ENCODE measurements at places on chromosomes 4 and X.

GRCh38 chrX:12894074-12895030 is 12.1 kb upstream of the TLR8 start:
- peak; percentile 15 for DNase-seq

DNA sequence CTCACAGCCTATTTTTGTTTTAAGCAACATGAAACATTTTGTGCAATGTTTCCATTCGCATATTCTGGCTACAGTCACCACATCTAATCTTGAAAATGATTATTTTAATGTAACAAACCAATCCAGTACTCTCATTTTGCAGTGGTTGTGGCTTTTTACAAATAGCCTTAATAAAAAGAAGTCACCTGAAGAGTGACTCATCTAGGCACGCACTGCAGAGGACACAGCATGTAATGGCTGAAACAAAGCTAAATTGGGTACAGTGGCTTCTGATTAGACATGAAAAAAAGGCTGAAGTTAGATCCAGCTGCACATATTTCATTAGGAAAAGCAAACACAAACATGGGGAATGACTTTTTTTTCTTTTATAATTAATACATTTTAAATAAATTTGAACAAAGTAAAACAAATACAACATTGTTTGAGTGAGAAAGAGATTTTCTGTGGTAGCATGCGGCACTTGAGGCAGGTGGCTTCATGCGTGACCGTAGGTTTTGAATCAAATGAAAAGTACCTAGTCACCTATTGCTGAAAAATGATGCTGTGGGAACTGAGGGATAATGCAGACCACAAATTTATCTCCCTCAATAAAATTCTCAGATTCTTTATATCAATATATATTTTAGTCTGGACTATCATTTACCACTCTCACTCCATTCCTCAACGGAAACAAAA is 240.8 kb upstream of the DDX53 start:
- DNase-seq: no peak

DNA sequence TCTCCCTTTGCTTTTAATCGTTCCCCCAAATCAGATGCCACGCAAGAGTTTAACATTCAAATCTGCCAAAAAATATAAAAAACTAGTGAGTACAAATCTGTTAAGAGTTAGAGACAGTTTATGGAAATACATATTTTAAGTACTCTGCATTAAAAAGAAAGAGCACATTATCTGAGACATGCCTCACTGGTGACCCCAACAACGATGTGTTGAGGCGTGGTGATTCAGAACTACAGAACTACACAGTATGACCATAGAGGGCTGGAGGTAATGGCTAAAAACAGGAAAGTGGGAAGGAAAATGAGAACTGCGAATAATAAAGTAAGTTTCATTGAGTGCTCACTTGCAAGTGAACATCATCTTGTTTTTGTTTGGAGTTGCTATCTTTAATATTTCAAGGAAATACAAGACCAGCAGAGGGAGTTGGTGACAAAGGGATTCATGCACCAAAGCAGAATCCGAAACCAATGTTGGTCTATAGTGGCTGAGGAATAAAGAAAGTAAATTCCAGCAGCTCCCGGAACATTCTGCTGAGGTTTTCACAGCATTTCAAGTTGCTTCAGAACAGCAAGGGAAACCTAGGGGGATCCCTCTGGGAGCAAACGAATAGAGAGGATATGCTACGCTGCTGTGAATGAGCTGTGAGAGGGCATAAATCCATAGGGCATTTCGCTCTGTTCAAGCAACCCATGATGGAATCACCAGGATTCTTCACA is 92.2 kb downstream of the DCHS2 start:
- DNase-seq: peak; percentile 47

DNA sequence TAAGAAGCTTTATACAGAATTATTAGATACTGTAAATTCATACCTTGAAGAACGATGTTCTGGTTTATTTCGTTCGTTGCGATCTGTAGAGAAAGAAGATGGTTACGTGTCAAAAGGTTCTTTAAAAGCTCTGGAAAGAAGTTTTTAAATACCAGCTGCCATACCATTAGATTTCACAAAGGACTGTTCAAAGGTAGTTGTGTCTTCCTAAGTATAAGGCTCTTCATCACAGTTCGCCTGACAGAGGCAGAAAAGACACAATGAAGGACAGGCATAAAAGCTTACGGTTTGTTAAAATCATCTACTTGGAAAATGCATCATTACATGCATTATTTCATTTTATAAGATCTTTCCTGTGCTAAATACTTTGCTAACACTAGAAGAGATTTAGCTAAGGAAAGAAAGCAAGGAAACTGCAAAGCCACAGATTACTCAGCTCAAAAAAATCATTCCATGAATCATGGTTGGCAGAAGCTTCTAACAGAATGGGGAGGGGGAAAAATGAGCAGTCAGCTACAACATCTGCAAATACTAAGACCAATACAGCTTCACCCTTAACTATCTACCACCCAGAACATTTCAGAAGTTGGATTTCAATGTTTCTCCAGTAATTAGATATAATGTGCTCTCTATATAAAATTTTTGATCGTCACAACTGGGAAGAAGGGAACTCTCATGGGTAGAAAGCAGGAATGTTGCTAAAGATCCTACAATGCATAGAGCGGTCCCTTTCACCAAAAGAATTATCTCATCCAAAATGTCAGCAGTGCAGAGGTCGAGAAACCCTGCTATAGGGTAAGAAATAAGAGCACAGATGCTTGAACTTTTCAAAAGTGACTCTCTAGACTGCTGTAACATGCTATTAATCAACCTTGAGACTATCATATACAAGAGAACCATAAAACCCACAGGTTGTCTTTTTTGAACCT is 50.7 kb upstream of the PRSS48 start:
- peak; percentile 68 for DNase-seq

All from Ammon's horn (tissue), 1 donor.